ENCODE measurements at places on chromosomes 2 and 18. TPM values are rescaled to one million over a fixed set of nuclear protein-coding genes. Genes with fewer than 3 reads are reported as not detected.
A peak's percentile ranks its signal among the peaks of the same experiment; 100 is the strongest.

GRCh38 chr2:177246000-177246399 lies 18.5 kb downstream of the NFE2L2 start:
- DNase-seq = no peak

DNA sequence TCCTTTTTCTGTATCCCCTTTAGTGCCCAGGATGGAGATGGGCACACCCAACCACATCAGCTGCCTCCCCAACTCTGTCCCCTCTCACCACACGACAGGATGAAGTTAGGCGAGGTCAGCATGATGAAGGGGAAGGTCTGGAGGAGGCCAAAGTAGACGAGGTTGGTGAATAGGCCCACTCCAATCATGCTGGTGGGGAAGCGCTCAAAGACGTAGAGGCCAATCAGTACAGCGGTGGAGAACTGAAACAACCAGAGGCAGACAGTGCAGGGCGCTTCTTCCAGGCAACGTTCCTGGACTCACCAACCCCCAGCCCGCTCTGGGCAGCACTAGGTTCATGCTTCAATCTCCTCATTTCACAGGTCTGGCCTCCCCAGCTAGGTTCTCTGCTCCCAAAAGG lies 2.9 kb downstream of the TEX261 start:
- DNase-seq = no peak

DNA sequence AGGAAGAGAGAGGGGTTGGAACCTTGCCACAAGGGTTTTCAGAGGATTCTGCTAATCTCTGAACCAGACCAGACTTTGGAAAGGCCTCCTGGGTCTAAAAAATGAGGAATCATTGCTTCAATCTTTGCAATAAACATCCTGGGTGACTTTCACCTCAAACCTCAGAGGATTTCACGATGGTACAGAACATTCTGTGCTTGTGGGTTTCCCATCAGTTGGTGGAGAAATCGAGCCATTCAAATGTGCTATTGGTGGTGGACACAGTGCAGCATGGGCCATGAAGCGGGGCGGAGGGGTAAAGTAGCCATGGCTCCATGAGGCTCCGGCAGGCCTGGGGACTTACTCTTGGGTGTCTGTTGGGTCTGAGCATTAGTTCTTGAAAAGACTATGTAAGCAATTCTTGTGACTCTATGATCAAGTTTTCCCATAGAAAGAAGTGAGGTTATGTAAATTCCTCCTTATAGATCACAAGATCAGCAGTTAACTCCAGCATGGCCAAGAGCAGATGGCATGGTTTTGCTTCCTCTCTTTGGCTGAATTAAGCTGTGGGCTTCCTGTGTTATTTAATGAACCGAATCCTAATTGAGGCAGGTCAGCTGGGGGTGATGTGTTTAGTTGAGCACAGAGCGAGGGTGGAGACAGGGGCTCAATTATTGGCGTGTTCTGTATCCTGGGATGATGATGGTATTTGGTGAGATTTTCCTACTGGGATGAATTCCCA lies 1.9 kb upstream of the IL1R2 start:
- no peak for DNase-seq

- DNase-seq = no peak
These were observed 119.8 kb downstream of the AGAP1 start for GRCh38 chr2:235613649-235614048.

- peak; percentile 33 for DNase-seq
These were observed 340.0 kb upstream of the MEX3C start for GRCh38 chr18:51537487-51537886.

GRCh38 chr2:116467243-116467642 lies 1347.2 kb upstream of the DDX18 start:
- DNase-seq = no peak

DNA sequence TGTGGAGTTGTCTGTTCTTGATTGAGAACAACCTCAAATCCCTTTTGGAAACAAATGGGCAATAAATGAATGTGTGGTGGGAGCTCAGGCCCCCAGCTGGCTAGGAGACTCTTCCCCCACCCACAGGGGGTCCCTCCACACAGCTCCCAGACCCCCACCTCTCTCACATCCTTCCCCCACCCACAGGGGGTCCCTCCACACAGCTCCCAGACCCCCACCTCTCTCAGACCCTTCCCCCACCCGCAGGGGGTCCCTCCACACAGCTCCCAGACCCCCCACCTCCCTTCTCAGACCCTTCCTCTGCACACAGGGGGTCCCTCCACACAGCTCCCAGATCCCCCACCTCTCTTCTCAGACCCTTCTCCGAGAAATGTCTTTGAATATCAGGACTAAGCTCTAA lies 79.0 kb upstream of the CTDP1 start:
- DNase-seq = peak; percentile 12

DNA sequence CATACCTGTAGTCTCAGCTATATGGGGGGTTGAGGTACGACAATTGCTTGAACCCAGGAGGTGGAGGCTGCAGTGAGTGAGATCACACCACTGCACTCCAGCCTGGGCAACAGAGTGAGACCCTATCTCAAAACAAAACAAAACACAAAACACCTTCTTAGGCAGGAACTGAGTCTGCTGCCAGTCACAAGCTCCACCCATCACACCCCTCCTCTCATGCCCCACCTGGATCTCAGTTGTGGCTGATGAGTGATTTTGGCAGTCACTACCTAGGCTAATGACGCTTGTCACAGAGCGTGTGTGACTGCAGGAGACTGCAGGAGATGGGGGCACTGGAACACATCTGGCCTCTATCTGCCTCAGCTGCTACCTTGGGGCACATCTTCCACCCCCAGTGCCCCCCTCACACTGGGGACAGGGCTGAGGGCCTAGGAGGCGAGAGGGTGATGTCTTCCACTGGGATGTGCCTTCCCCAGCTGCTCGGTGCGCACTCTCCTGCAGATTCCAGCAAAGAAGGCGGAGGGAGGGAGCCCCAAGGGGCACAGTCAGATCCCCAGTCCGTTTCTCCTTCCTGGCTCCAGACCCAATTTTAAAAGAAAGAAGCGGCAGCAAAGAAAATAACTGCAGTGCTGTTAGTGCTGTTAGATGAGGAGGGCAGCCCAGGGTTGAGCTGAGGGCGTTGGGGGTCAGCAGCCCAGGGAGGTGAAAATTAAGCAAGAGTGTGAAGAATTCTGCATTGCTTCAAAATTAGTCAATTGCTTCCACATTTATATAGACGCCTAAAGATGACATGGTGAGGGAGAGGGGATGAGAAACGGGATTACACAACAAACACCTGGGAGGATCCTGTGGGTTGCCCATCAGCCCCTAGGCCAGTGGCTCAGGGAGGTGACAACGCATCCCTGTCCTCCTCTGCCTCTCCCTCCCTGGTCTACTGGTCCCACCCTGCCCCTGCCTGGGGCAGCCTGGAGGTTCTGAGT lies 143.6 kb upstream of the HAAO start:
- DNase-seq = no peak

DNA sequence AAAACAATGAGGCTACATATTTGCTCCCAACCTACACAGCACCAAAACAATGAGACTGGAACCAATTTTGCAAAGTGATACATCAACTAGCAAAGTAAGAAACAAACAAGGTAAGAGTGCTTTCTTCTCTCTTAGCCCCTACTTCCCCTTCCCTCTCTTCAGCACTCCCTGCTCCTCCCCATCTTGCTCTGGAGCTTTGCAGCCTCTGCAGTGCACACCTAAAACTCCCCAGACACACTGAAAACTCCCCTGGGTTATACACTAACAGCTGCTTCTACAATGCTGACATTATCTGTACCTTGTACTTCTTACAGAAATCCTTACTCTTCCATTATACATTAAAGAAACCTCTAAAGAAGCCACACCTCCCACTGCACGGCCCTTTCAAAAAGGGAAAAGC lies 93.7 kb downstream of the RBMS1 start:
- DNase-seq = no peak

- no peak for DNase-seq
These were observed 102.9 kb upstream of the ALPP start for GRCh38 chr2:232275670-232276069.

DNA sequence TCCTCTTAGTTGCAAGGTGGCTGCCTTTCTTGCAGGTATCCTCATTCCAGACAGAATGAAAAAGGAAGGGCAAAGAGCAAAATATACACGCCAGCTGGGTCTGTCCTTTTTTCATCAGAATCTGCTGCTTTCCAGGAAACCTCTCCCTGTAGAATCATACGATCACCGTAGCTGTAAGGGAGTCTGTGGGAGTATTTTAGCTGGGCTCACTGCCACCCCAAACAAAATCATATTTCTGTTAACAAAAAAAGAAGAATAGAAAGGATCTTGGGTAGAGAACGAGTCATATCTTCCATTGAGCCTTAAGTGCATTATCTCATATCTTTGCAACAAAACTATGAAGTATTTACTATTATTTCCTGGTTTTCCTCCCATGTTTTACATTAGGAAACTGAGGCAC lies 15.0 kb upstream of the TANC1 start:
- DNase-seq = no peak

DNA sequence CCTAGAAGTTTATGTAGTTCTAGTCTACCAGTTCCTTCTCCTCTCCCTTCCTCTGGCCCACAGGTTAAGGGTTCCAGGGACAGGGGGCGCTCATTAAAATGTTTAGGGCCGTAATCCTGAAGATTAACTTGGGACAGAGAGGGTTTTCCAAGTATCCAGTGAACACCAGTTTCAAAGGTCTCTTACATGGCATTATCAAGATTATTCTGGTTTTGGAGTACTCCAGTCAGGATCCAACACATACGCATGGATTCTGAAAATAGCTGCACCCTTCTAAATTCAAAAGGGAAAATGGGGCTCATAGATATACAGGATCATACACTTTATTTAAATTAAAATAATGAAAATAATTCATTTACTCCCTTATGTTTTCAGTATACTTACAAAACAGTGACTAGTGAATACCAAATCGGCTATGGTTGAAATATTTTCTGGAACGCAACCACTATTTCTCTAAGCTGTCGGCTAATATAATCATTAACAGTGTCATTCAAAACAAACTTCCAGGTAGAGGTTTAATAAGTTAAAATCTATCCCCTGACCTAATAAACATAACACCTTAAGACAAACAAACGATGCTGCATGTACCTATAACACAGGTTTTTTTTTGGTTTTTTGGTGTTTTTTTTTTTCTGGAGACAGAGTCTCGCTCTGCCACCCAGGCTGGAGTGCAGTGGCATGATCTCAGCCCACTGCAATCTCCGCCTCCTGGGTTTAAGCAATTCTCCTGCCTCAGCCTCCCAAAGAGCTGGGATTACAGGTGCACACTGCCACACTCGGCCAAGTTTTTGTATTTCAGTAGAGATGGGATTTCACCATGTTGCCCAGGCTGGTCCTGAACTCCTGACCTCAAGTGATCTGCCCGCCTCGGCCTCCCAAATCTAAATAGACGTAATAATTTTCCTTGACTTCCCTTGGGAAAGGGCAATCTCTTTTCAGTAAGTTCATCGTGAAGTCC lies 44.7 kb downstream of the MGAT4A start:
- DNase-seq = no peak

- DNase-seq = peak; percentile 60
These were observed 352.7 kb upstream of the CDH20 start for GRCh38 chr18:60980422-60981005.

GRCh38 chr18:23992089-23992940 lies 22.2 kb upstream of the TTC39C start:
- DNase-seq = no peak

DNA sequence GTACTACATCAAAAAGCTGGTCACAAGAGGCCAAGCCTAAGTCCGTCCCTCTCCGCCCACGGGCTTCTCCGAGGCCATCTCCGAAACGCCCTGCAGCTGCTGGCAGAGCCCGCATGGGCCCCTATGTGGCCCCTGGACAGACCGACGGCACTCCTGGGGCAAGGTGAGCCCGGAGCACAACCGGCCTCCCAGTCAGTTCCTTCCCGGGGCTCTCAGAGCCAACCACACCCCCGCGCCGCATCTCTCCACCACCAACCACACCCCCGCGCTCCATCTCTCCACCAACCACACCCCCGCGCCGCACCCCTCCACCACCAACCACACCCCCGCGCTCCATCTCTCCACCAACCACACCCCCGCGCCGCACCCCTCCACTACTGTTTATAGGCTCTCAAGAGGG lies 93.5 kb downstream of the ZNF516 start:
- DNase-seq = no peak

DNA sequence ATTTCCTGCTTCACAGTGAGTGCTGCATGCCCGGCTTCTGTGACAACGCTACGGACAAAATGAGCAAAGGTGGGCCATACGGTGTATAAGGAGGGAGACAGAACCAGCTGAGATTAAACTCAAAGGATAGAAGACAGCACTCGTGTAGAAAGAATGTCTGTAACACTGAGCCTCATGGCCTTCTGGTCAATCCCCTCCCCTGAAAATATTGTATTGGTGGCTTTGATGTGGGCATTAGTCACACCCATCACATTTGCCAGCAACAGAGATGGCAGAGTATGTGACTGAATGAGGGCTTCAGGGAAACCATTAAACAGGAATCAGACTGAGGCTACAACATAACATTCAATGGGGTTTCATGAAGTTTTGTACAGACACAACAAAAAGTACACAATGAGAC lies 287.8 kb upstream of the CCDC68 start:
- DNase-seq = no peak

- no peak for DNase-seq
These were observed 98.9 kb upstream of the ATP8B1 start for GRCh38 chr18:57901825-57902589.

DNA sequence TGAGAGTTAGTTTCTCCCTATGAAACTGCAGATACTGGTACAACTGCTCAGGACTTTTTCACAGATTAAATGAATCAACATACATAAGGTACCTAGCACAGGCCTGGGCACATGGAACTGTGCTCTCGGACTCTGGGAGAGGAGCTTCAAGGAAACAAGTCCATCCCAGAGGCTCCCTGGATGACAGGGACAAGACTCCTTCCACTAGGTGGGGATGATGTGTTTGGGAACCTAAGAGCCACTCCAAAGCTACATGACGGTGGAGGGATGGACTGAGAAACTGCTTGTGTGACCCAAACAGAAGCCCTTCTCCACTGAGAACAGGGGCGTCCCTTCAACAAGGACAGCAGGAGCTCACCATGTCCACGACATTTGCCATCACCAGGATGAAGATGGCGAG lies 37.1 kb downstream of the CENPO start:
- no peak for DNase-seq

- DNase-seq = no peak
These were observed 56.0 kb downstream of the LIPG start for GRCh38 chr18:49617865-49618264.

The TBR1 gene
- total RNA-seq = not detected

The MYO5B gene
- 43.8 TPM for total RNA-seq

The PROC gene
- total RNA-seq = 5.9 TPM

The RAX gene
- total RNA-seq = not detected

The RAB6C gene
- total RNA-seq = 0.19 TPM

The TEX44 gene
- total RNA-seq = not detected

The ODC1 gene
- 97.5 TPM for total RNA-seq

The ASXL3 gene
- 10.4 TPM for total RNA-seq

The MSTN gene
- 0.38 TPM for total RNA-seq

The FER1L5 gene
- total RNA-seq = 1.3 TPM

The FEV gene
- not detected for total RNA-seq

The MORN2 gene
- 29.6 TPM for total RNA-seq

The OTOS gene
- total RNA-seq = 4.6 TPM

The REG1B gene
- total RNA-seq = 11.0 TPM

Measured in kidney (tissue), 22 donors.